ENCODE measurements at places on chromosomes 5 and 9.

- no peak for DNase-seq
These were observed 1.2 kb downstream of the SSBP2 start for GRCh38 chr5:81749561-81750307.

DNA sequence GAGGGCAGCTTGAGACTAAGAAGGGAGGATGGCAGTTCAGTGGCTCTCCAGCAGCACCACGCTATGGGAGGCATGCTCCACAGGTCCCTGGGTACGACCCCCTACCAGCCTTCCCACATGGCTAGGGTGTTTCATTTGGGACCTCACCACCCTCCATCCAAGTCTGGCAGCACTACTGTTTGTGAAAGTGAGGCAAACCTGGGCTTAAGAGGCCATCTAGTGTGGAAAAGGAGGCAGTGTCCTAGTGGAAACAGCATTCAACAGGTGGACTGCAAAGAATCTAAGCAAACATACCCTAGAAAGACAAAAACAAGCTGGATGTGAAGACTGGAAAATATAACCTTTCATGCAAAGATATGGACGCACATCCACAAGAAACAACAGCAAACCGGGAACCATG is 4.8 kb upstream of the C5orf47 start:
- DNase-seq: no peak

DNA sequence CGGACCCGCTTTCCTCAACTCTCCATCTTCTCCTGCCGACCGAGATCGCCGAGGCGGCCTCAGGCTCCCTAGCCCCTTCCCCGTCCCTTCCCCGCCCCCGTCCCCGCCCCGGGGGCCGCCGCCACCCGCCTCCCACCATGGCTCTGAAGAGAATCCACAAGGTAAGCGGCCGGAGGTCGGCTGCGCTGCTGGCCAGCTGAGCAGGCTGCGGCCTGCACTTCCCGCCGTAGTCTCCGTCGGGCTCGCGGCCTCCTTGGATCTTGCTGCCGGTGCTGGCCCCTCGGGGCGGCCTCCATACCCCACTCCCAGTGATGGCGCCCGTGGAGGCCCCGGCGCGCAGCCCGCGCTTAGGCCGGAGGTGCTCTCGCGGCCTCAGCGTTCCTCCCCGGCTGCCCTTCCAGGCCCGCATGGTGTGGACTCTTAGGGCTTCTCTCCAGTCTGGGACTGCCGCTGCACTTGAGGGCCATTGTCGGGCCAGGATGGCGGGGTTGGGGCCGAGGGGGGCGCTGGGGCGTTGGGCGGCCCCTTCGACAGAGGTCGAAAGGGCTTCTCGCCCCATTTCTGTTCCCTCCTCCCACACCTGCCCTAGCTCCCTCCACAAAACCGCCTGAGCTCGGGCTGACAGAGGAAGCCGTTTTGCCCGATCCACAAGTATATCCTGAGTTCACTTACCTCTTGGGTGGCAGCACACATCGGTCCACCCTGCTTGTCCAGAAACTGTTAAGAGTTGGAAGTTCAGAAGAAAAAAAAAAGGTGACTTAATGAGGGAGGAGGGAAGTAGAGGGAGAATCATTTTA is 714 bp downstream of the UBE2D2 start:
- DNase-seq: no peak

- DNase-seq: no peak
These were observed 43.3 kb downstream of the TLR4 start for GRCh38 chr9:117747386-117747970.

GRCh38 chr5:72537166-72537565 is 30.0 kb upstream of the ZNF366 start:
- DNase-seq: no peak

GRCh38 chr9:132486706-132487350 is 76.8 kb downstream of the CFAP77 start:
- no peak for DNase-seq

Data from NCI-H1417 treated with DMSO at 0.1 percent for 48 hours (cell line).